ENCODE measurements at places on chromosomes 11 and 22.

GRCh38 chr22:30386960-30387827, at the start of gene RNF215:
Gene RNF215, minus strand, starts transcription at chr22:30387411. Its CDS starts 98 bp downstream, at chr22:30387313.
- DNase-seq = peak; percentile 88

- no peak for DNase-seq
Measured at GRCh38 chr11:3950996-3951660, 95.7 kb downstream of the STIM1 start.

GRCh38 chr22:33492210-33492651, 428.0 kb downstream of the LARGE1 start:
- no peak for DNase-seq

- DNase-seq = peak; percentile 85
Measured at GRCh38 chr11:108593214-108593922, at the start of gene EXPH5. Gene EXPH5, minus strand, starts transcription at chr11:108593768. Its CDS starts 232 bp downstream, at chr11:108593536.

DNA sequence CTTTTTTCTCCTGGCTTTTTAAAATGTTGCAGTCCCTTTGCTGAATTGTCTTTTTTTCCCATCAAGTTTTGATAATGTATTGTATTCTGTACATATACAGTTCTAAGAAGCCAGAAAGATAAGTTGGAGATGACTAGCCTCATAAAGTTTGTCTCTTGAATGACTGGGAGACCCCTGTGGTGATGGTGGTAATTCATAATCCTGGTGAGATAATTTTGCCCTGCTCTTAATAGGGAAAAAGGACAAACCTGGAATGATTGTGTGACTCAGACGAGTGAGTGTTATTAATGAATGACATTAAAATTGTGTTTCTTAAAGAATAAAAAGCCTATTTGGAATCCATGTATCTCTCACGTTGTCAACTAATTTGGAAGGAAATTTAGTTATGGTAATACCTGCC, 1.2 kb downstream of the HIKESHI start:
- DNase-seq = no peak

GRCh38 chr11:133911171-133911570, 45.6 kb downstream of the IGSF9B start:
- no peak for DNase-seq

DNA sequence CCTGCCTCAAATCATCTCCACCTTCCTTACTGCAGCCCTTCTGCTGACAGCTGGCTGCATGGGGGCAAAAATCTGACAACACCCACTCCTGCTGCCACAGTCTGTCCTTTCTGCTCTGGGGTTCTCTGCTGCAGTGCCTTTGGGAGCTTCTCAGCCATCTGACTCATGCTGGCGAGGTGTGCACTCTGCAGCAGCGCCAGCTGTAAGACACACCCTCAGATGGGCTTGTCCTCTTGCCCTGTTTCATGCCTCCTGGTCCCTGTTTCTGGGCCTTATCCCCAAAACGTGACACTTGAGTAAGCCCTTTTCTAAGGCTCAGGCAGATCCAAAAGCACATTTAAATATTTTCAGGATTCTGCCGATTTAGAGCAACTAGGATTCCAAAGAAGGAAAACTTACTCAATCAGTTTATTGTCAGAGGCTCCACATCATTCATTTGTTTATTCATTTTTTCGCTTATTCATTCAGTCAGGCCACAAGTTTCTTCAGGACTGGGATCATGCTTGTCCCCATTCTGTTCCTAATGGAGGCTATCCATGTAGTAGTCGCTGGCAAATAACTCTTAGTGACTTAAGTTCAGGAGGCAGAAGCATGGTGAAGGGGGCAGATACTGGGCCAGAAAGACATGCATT, 60.2 kb downstream of the SMIM38 start:
- no peak for DNase-seq

GRCh38 chr11:88439356-88439755, 101.8 kb upstream of the CTSC start:
- no peak for DNase-seq

- no peak for DNase-seq
Measured at GRCh38 chr11:2115308-2115707, 23.9 kb downstream of the IGF2 start.

DNA sequence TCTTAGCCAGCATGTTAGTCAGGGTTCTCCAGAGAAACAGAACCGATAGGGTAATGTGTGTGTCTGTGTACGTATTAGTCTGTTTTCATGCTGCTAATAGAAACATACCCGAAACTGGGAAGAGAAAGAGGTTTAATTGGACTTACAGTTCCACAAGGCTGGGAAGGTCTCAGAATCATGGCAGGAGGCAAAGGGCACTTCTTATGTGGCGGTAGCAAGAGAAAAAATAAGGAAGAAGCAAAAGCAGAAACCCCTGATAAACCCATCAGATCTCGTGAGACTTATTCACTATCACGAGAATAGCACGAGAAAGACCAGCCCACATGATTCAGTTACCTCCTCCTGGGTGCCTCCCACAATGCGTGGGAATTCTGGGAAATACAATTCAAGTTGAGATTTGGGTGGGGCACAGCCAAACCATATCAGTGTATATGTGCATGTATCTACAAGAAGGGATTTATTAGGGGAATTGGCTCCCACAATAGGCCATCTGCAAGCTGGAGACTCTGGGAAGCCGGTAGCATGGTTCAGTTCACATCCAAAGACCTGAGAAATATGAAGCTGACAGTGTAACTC, 173.7 kb upstream of the NECTIN1 start:
- no peak for DNase-seq

DNA sequence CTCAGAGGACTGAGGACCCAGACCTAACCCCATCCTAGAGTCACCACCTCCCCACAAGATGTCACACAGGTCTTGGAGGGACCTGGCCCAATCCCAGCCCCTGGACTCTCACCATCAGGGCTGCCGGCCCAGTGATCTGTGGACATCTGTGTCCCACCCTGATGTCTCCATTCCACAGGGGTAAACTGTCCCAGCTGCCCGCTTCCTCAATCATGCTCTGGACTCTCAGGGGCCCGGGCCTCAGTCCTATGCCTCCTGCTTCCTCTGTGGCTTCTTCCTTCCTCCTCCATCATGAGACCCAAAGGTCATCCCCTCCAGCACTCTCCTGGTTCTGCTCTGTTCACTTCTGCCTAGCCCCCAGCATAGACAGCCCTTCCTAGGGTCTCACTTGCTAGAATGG, 32.2 kb downstream of the ARAP1 start:
- DNase-seq = no peak

DNA sequence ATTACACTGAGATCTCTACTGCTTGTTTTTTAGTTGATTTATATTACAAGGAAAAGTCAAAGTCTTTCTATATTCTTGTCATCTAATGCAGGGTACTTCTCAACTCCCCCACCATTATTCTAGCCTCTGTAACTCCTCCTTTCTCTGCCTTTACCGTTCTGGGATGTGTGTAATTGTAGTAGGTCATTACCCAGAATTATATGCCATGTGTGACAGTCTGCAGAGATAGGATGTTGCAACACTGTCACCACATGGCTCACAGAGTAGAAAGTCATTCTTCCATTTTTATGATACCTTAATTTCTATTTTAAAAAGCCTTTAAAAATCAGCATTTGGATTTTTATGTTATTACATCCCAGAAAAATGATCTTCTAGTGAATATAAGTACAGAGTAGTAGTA, 32.7 kb downstream of the ZNF143 start:
- DNase-seq = no peak

DNA sequence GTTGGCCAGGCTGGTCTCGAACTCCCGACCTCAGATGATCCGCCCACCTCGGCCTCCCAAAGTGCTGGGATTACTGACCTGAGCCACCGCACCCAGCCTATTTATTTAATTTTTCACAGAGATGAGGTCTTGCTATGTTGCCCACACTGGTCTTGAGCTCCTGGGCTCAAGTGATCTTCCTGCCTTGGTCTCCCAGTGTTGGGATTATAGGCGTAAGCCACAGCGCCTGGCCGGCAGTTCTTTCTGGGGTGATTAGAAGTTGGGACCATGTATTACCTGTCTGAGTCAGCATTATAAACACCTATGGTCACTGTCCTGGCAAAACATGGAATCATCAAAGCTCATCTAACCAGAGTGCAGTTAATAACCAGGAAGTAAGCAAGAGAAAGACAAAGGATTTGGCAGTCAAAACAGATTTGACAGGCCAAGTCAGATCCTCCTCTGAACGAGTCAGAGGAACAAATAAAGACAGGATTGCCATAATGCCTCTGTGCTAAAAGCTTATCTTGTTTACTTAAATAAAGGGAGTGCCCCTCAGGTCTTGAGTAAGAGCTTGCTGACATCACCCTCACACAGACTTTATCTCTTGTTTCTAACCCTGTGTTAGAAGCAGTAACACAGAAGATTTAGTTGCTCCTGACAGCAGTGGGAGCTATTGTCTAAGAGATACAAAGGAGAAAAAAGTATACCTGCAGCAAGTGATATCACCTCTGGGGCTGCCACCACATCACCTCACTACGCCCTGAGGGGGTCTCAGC, 3.7 kb downstream of the SERPIND1 start:
- no peak for DNase-seq

DNA sequence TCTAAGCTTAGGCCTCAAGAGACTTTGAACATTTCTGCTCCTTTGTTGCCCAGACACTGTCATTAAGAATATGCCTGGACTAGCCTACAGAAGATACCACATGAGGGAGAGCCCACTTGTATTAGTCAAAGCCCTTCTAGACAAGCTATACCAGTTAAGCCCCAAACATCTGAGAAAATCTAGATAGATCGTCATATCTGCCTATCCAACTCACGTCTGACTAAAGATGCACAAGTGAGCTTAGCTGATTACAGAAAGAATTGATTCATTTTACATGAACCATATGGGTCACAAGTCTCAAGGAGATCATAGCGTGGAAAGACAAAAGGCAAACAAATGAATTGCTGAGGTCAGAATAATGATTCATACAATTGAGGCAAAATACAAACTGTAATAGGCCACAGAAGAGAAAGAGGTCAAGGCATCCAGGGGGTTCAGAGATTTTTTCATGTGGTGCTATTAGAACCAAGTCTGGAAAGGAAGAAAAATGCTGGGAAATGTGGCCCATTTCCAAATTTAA, 1155.5 kb upstream of the TENM4 start:
- DNase-seq = no peak

DNA sequence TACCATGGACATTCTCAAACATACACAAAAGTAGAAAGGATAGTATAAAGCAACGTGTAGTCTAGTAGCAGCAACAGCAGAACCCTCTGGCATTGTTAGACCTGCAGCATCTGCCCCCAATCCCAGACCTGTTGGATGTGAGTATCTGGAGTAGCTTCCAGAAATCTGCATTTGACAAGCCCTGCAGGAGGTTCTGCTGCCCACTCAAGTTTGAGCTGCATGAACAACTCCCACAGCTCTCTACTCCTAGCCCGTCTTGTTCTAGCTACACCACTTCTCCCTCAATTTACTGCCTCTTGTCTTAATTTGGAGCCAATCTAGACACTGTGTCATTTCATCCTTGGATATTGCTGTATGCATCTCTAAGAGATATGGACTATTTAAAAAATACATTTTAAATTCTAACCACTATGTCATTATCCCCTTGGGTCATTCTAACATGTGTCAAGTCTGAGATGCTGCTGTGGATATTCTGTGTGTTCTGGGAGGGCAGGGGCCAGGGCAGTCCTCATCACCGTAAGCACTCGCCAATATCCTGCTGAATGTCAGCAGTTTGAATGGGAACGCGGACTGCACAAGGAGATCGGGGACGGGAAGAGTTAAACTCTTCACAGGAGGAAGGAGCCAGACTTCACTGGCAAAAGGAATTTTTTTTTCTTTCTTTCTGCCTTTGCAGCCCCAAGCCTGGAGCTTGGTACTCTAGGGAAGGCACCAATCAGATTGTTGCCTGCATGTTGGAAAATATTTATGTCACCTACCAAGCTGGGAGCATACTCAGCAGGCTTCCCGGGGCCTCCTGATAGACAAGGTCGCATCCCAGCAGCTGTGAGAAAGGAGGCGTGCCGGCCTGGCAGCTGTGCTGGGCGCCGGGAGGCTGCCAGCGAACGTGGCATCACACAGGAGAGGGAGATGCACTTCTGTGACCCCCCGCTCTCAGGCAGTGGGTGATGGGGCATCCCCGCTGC, 429.0 kb downstream of the MIAT start:
- DNase-seq = no peak

- DNase-seq = no peak
Measured at GRCh38 chr22:35212996-35213395, 44.3 kb upstream of the HMGXB4 start.

- no peak for DNase-seq
Measured at GRCh38 chr22:44554411-44554810, 56.4 kb upstream of the RTL6 start.

- DNase-seq = no peak
Measured at GRCh38 chr22:39574779-39575551, 4.4 kb downstream of the CACNA1I start.

DNA sequence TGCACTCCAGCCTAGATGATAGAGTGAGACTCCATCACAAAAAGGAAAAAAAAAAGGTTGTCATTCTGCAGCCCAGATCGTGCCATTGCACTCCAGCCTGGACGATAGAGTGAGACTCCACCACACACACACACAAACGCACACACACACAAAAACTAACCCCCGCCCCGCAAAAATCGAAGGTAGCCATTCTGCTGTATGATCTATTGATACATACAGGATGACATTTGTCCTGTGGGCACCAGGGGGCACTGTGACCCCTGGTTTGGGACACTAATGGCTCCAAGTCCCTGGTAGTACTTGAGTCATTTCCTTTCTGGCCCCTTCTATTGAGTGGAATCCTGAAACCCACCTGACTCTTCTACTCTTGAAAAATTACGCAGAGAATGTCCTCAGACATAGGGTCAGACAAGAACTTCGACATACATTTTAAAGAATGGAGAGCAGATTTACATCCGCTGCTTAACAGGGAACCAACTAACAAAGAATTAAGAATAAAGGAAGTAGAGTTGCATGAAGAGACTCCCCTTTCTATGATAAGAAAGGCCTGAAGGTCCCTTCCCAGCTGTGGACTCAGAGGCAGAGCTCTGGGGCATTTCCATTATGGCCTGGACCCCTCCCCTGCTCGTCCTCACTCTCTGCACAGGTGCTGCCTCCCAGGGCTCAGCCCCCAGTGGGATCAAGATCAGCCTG, 35.0 kb upstream of the PRAME start:
- peak; percentile 45 for DNase-seq

- DNase-seq = no peak
Measured at GRCh38 chr11:114251815-114252337, 44.3 kb upstream of the NNMT start.

DNA sequence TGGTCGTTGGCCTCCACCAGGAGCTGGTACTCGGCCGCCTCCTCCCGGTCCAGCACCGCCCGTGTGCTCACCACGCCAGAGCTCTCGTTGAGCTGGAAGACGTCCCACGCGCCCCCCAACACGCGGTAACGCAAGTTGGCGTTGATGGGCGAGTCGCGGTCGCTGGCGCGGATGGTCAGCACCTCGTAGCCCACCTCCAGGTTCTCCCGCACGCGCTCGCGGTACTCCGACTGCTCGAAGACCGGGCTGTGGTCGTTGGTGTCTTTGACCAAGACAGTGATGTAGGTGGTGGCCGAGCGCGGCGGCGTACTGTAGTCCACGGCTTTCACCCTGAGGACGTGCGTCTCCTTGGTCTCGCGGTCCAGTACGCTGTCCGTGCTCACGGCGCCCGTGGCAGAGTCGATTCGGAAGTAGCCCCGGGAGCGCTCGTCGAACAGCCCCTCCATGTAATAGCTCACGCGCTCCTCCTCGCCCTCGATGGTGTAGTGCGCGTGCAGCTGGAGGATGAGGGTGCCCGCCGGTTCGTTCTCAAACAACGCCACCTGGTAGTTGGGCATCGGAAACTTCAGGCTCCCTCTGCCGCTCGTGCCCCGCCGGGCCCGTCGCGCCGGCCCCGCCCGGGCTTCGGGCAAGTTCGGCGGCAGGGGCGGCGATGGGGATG, 1.4 kb downstream of the CELSR1 start:
- no peak for DNase-seq

GRCh38 chr11:130022799-130023198, 20.2 kb upstream of the PRDM10 start:
- DNase-seq = no peak

GRCh38 chr22:43620197-43620596, 191.9 kb downstream of the EFCAB6 start:
- DNase-seq = no peak
